Esophagus mucosa (tissue), 1 donor: ENCODE measurements at places on chromosomes 4 and X. TPM values are rescaled to one million over a fixed set of nuclear protein-coding genes. Genes with fewer than 3 reads are reported as not detected.

Gene DKK2
- not detected for total RNA-seq

Gene IL2
- total RNA-seq: not detected

Gene CLDN22
- 0.16 TPM for total RNA-seq

Gene NEK1
- total RNA-seq: 6.9 TPM

Gene CCDC158
- total RNA-seq: not detected

Gene SSX4B
- not detected for total RNA-seq

Gene RAI2
- 1.1 TPM for total RNA-seq

Gene TRIM61
- not detected for total RNA-seq

Gene ARHGAP36
- total RNA-seq: not detected

Gene CSN1S1
- not detected for total RNA-seq

Gene FGF13
- total RNA-seq: 0.40 TPM

Gene SPP1
- total RNA-seq: 1.4 TPM

Gene SPANXA2
- total RNA-seq: not detected

Gene FGA
- 0.64 TPM for total RNA-seq

Gene EDA2R
- 0.72 TPM for total RNA-seq
